Activated CD4-positive, alpha-beta T cell treated with anti-CD3 and anti-CD28 coated beads for 36 hours (primary cell): ENCODE measurements at places on chromosomes 1 and 21.

- DNase-seq = no peak
These were observed 24.6 kb downstream of the MAPKAPK2 start for GRCh38 chr1:206709322-206709721.

GRCh38 chr1:159889202-159889601 is 10.8 kb downstream of the CFAP45 start:
- no peak for DNase-seq

- DNase-seq = no peak
These were observed 75.2 kb downstream of the GLIS1 start for GRCh38 chr1:53663529-53664300.

- no peak for DNase-seq
These were observed 40.5 kb upstream of the HMCN1 start for GRCh38 chr1:185693654-185694053.

DNA sequence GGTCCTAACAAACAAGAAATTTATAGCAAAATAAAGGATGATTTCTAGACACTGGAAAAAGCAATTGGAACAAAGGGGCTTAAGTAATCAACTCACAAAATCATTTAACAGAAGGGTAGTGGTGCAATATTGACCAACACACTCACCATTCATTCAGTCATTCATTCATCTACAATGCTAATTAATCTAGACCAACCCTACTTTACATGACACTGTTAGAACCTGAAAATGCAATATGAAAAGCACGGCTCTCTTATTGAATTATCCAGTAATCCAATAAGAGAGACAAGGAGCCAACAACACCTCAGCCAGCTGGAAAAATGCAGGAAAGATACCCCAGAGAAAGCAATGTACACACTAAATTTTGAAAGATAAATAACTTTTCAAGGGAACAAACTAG is 310.8 kb upstream of the NR5A2 start:
- no peak for DNase-seq

GRCh38 chr1:36989241-36989640 is 45.1 kb downstream of the GRIK3 start:
- DNase-seq = no peak

DNA sequence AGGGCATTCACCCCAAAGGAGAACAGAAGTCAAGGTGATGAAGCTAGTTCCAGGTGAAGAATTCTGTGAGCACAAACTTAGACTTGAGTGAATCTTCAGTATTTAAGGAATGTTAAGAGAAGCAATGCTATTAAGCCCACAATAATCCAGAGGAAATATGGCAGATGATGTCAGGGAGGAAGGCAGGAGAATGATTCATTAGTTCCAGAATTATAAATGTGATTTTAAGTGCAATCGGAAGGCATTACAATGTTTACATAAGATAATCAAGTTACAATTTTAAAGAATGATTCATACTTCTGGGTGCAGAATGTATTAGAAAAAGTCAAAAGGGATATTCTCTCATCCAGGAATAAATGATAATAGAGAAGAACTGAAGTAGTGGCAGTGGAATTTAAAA is 545.2 kb upstream of the BRINP3 start:
- no peak for DNase-seq

DNA sequence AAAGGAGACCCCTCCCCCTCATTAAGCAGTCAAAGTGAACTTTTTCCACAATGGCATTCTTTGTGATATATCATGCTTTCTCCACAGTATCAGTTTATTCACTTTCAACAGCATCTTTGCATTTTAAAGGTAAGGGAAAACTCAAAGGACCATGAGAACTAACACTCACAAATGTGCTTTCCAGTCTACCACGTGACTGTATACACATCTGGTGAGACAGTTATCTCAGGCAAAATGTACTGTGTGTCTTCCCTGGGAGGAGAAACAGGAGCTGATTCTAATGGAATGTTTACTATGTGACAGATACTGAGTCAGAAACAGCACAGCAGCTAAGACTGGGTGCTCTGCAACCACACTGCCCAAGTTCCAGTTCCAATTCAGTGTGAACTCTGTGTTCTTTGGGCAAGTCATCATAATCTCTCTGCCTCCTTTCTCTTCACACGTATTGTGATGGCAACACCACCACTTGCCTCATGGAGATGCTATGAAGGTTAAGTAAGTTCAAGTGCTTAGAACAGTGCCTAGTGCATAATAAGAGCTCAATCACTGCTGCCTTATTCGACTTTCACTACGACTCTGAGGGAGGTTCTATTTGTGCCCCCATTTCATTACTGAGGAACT is 79.0 kb downstream of the SLC45A1 start:
- DNase-seq = peak; percentile 68

- DNase-seq = no peak
These were observed 47.0 kb upstream of the POU2F1 start for GRCh38 chr1:167173516-167174184.

GRCh38 chr1:115429241-115429640 is 91.2 kb upstream of the NGF start:
- DNase-seq = no peak

- no peak for DNase-seq
These were observed 35.3 kb downstream of the GDAP2 start for GRCh38 chr1:117894078-117894477.

- no peak for DNase-seq
These were observed 3.0 kb downstream of the COL6A2 start for GRCh38 chr21:46100906-46101305.

- DNase-seq = no peak
These were observed 17.3 kb downstream of the PHGDH start for GRCh38 chr1:119729044-119729443.

DNA sequence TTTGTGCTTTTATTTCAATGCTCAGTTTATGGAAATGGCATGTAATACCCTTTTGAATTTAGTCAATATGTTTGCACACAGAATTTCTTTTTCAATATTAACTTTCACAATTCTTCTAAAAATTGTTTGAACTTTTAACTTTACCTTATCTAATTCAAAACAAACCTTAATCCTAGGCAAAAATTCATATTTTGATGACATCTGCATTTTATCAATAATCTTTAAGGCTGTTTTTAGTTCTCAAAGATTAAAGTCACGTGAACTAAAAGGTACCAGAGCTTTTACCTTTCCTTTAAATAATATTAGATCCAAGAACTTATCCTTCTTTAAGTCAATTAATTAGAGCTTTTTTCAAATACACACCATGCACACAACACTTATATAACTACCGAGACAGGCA is 218.9 kb upstream of the NCAM2 start:
- no peak for DNase-seq

GRCh38 chr1:10808441-10808840 is 12.0 kb upstream of the CASZ1 start:
- DNase-seq = no peak

DNA sequence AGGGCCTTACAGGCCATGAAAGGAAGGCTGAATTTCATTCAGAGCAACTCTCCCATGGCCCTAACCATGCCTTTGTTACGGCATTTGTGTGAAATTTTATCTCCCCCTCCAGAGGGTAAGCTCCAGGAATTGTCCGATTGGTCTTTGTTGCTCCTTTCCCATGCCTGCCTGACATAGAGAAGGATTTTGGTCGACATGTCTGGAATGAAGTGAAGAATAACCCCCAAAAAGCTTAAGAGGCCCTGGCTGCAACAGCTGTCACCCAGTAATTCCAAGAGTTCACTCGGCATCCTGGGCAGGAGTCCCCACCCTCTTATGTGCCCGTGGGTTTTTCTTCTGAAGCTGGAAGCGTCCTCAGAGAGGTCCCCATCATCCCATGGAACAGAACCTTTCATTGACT is 20.6 kb downstream of the CDA start:
- no peak for DNase-seq

GRCh38 chr1:229263254-229263653 is 7.7 kb upstream of the RAB4A start:
- no peak for DNase-seq

DNA sequence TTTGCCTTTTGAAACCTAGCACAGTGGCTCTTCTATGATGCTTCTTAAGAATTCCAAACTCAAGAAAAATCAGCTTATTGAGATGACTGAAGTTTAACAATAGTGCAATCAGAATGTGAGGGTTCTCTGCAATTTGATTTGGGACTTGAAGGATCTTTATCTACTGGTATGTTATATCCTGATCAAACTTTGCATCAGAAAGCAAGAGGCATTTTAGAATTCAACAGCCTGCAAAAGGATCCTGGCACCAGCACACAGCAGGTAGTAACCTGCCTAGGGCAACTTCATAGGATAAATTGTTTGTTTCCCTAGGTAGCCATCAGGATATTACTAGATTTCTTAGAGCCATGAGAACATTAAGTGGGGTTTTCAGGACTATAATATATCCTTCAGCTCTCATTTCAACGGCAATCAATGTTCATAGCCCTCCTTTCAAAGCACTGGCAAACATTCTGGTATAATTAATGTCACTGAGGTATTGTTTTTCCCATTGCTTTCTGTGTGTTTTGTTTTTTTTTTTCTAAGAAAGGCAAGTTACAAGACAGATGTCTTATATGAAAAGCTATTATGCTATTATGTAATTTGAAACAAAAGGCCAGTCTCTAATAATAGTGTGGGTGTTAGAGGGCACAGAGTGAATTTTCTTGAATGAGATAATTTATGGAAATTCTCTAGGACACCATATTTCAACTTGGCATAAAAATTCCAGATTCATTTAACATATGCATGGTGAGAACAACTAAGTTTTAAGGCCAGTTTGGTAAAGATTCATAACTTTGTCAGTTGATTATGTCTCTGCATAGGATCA is 34.5 kb downstream of the NTNG1 start:
- no peak for DNase-seq

DNA sequence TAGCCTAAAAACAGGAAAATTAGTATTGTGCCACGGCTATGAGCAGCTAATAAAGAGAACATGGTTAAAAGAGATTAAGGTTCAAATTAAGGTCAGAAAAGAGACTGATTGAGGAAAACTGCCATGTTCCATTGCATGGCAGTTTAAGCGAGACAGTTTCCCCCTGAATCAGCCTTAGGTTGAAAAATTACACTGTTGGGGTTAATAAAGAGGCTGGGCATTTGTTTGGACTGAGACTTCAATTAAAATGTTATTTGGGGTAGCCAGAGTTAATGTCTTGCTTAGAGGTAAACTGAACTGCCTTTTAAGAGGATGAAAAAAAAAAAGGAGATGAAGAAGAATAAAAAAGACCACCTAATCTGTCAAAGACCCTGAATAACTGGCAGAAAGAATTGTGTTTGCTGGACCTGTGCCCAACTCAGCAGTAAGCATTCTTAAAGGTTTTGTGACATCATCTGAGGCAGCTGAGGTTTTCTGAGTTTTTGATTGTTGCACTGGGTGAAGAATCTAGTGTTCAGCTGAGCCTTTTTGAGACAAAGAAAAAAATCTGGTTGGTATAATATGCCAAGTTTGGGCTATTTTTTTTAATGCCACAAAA is 17.7 kb upstream of the PROX1 start:
- no peak for DNase-seq

DNA sequence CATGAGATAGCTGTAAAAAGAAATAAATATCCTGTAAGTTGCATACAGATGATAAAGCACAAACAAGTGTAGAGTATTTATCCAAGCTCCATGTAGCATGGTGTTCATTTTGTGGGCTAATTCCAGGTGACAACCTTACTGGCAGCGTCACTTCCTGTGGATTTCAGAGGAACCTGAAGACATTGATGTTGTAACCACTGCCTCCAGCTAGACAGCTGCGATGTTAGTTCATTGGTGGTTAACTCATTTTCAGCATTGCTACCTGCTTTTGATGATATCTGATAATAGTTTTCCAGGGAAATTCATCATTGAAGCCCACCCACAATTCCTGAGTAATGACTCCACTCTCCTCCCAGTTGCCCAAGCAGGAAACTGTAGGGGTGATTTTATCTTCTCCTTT is 3.0 kb downstream of the HSD3B1 start:
- no peak for DNase-seq

GRCh38 chr1:20153000-20153418 is 13.9 kb downstream of the PLA2G2F start:
- DNase-seq = no peak

DNA sequence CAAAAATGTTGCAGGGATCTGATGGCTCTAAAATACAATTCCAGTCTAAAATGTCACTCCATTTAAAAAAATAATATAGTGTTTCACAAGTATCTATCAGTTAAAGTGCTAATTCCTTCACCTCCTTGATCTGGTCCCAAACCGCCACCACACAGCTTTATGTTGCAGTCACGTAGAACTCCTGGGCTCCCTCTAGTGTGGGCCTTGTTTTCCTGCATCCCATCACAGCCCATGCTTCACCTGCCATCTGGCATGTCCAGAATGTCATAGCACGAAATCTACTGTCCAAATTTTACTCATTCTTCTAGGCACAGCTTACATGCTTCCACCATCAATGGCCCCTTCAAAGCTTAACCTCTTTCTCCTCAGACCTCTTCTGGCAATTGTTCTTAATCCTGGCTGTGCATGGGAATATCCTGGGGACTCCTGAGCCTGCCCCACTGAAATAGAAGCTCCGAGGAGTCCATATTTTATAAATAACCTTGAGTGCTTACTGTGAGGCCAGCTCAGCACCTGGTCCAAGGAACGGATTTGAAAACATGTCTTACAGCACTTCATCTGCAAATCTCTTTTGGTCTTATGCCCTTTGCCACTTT is 15.5 kb downstream of the FYB2 start:
- peak; percentile 35 for DNase-seq

- DNase-seq = no peak
These were observed 136.8 kb downstream of the ZC3H11B start for GRCh38 chr1:219476116-219476515.

GRCh38 chr1:80776266-80776665 is 1024.5 kb upstream of the ADGRL2 start:
- no peak for DNase-seq

DNA sequence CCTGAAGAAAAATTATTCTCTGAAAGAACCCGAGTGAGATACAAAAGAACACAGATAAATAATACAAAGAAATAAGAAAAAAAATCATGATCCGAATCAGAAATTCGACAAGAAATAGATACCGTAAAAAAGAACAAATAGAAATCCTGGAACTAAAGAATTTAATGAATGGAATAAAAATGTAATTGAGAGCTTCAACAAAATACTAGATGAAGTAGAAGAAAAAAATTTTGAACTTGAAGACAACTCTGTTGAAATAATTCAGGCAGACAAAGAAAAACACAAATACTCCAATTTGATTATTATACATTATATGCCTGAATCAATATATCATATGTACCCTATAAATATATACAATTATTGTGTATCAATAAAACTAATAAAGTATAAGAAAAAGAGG is 4.8 kb upstream of the OR6F1 start:
- no peak for DNase-seq

- DNase-seq = no peak
These were observed 115.1 kb downstream of the HIVEP3 start for GRCh38 chr1:41803656-41804055.

DNA sequence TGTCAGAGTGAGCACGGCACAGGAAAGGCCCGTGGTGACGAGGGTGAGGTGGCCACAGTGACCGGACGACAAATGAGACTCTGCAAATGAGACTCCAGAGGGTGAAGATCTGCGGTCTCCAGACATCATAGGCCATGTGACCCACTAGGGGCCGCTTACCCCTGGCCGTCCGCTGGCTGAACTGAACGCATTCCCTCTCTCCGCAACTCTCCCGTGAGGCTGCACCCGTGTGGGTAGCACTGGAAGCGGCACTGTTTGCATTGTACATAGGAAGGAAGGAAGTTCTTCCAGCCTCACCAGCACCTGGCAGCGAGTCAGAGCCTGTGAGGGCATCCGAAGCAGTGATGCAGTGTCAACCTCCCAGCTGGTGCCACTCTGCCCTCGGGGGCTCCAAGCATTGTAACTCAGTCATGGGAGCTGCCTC is 23.6 kb upstream of the SPSB1 start:
- no peak for DNase-seq
